ENCODE measurements at places on chromosomes 11 and 22.

- no peak for DNase-seq
Measured at GRCh38 chr22:43956805-43957463, 1.7 kb downstream of the SAMM50 start.

GRCh38 chr22:48739348-48740085 is 1088.2 kb downstream of the BRD1 start:
- DNase-seq = no peak

- DNase-seq = no peak
Measured at GRCh38 chr11:10350334-10350733, 45.5 kb downstream of the ADM start.

GRCh38 chr11:2929950-2930703 is 907 bp upstream of the PHLDA2 start:
- DNase-seq = no peak

DNA sequence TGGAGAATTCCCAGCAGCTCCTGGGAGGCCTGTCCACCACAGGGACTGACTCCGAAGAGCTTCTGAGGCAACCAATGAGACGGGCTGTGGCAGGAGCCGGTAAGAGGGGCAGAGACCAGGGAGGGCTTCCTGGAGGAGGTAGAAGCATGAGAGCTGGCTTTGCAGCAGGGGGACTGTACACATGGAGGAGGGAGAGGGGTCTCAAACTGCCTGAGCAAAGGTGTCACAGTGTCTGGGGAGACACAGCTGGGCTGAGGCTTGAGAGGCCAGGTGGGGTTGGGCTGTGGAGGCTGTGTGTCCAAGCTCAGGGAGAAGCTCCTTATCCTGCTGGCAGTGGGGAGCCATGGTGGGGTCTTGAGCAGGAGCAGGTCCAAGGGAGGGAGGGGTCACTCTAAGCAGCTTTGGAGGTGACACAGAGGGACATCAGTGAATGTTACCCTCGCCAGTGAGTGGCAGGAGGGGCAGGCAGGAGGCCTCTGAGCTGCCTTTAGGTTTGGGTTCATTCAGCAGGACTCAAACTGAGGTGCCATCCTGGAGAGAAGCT is 4.6 kb upstream of the RHOD start:
- no peak for DNase-seq

DNA sequence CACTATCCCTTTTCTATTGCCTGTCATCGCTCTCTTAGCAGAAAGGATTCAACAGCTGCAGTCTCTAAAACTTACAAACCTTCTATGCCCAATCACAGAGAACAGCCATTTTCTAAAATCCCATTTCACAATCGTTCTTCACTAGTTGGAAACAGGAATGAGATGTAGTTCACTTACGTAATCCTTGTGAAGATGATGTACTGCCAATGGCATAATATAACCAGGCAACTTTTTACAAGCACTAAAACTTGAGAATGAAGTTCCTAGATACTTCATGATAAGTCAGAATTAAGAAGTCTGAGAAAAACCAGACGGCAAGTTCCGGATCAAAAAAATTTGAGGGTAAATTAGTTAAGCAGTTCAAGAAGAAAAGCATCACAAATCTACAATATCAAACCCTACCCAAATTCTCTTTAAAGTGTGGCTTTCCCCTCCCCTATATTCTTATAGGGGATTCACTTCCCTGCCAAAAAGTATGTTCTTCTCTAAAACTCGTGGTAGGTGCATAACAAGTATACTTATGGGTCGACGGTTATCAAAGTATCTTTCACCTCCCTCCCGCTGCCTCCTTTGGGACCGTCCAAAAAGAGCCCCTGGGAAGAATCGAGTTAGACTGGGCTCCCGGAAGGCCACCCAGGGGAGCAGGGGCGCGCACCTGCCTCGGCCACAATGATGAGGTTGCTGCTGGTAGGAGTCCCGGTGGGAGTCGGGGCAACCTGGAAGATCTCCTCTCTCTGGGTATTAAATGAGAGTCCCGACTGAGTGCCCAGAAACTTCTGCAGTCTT is 666 bp downstream of the MSANTD4 start:
- no peak for DNase-seq

Data from T-cell (primary cell).